AML-193 (cell line): ENCODE measurements at places on chromosomes 11 and 22.
A peak's percentile ranks its signal among the peaks of the same experiment; 100 is the strongest.

- DNase-seq, result peak; percentile 82
Measured at GRCh38 chr11:46345131-46345597, 2.1 kb upstream of the DGKZ start.

GRCh38 chr22:45878051-45878781, 98.7 kb downstream of the WNT7B start:
- no peak for DNase-seq

- no peak for DNase-seq
Measured at GRCh38 chr11:125211191-125211947, 46.8 kb downstream of the PKNOX2 start.

- peak; percentile 65 for DNase-seq
Measured at GRCh38 chr22:37032535-37033460, 13.3 kb downstream of the MPST start.

DNA sequence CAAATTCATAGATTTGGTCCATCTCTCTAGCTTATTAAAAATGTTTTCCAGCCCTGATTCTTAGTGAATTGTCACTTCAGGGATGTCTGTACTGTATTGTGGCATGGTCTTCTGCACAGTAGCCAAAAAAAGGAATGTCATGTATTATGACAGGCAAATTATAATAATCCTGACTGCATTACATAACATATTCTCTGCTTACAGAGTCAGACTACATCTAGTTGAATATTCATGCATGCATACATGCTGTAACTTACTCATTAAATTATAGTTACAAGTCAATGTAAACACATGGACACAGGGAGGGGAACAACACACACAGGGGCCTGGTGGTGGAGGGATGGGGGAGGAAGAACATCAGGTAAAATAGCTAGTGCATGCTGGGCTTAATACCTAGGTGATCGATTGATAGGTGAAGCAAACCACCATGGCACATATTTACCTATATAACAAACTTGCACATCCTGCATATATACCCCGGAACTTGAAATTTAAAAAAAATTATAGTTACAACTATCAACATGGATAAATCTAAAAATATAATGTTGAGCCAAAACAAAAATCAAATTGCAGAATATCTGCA, 31.5 kb upstream of the SMCO4 start:
- DNase-seq, result no peak

GRCh38 chr22:42300259-42301076, 30.0 kb upstream of the TCF20 start:
- DNase-seq, result peak; percentile 49

DNA sequence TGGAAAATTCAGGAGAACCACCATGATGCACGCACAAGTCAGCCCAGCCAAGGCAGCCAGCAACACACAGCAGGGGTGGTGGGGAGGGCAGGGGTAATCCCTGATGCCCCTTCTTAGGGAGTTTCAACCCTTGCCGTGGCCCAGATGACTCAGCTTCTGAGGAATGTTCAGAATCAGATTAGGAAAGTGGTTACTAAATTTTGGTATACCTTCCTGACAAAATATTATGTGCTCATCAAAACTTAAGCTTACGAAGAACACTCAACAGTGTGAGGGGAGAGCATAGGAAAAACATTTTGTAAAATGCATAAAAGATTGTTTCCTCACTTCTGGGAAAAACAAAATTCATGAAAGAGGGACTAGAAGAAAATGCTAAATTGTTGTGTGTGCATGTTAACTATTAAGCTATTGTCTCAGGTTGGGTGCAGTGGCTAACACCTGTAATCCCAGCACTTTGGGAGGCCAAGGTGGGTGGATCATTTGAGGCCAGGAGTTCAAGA, 32.1 kb downstream of the SERPIND1 start:
- no peak for DNase-seq

GRCh38 chr11:69416143-69416515, 65.3 kb upstream of the LINC01488 start:
- DNase-seq, result no peak

GRCh38 chr22:26757496-26757895, 100.1 kb downstream of the MIAT start:
- no peak for DNase-seq

GRCh38 chr22:36783743-36784142, 7.8 kb upstream of the IFT27 start:
- no peak for DNase-seq

- DNase-seq, result no peak
Measured at GRCh38 chr11:1276041-1276790, 33.2 kb downstream of the TOLLIP start.

- no peak for DNase-seq
Measured at GRCh38 chr11:32118025-32118974, 27.4 kb downstream of the RCN1 start.

- peak; percentile 34 for DNase-seq
Measured at GRCh38 chr11:67352546-67353316, 615 bp downstream of the POLD4 start.

DNA sequence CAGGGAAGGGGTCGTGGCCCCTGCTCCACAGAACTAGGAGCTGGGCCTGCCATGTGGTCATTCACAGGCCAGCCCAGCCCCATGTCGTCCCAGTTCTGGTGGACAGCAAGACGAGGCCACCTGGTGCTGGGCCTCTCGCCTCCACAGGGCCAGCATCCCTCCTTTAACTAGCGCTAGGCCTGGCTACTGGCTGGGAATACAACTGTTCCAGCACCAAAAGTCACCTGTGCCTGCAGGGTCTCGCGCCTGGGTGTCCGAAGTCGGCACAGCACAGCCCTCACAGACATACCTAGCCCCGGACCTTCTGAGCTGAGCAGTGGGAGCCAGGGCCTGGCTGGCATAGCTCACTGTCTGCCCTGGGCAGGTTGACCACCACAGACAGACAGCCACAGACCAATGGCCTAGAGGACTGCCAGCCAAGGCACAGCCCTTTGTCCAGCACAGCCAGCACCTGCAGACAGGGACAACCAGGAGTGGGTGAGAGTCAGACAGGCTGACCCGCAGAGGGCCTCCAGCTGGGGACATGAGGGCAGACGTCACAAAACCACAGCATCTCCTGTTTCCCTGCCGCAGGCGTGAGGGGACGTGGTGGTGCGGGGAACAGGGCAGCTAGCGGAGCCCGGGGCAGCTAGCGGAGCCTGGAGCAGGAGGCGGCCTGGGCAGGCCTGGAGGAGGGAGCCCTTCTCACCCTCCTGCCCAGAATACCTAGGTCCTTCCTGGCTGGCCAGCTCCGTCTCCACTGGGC, 27.2 kb upstream of the TH start:
- no peak for DNase-seq

- no peak for DNase-seq
Measured at GRCh38 chr11:15367695-15368094, 253.0 kb downstream of the INSC start.
